ENCODE measurements at places on chromosomes 1 and 21. TPM values are rescaled to one million over a fixed set of nuclear protein-coding genes. Genes with fewer than 3 reads are reported as not detected.
A peak's percentile ranks its signal among the peaks of the same experiment; 100 is the strongest.

- no peaks in the 10 kb centered on the region for H3K27me3 ChIP-seq
- H3K36me3 ChIP-seq, result no peaks in the 10 kb centered on the region
- no peaks in the 10 kb centered on the region for H3K4me1 ChIP-seq
- DNase-seq, result no peak
Observed at GRCh38 chr1:180407051-180407450, 95.3 kb downstream of the ACBD6 start.

DNA sequence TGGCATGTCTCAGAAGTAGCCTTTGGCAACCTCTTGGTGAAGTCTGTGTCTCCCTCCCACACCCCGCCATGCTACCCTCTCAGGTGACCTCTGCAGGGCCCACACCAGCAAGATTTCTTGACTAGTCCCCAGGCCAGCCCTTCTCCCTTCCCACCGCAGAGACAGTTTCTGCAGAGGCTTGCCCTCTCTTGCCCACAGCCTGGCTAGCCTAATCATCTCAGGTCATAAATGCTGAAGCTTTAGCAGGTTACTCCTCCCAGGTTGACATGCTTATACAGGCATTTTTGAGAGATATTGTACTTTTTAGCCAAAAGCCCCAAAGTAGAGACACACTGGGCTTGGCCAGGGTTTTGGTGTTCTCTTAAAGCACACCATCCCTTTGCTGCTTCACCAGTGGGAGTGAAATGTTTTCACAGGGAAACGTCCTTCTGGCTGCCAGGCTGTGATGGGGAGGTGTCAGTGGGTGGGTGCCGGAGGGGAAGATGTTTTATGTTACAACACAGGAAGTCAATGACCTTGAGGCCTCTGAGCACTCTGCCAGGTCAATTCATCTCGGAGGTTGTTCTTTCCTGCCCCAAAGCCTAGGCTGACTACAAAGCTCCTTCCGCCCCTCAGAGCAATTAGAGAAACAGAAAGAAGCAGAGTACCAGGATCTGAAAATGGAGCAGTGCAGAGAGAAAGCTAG, 58.5 kb downstream of the STYXL2 start:
- no peaks in the 10 kb centered on the region for H3K36me3 ChIP-seq
- H3K27me3 ChIP-seq, result no peaks in the 10 kb centered on the region
- H3K4me1 ChIP-seq, result no peaks in the 10 kb centered on the region
- DNase-seq, result no peak
- H3K4me3 ChIP-seq, result no peak overlapping the region
- no peak overlapping the region for H3K27ac ChIP-seq

- H3K4me3 ChIP-seq, result peak overlapping the region; percentile 31
- peak; percentile 69 for DNase-seq
- H3K27me3 ChIP-seq, result no peaks in the 10 kb centered on the region
- no peaks in the 10 kb centered on the region for H3K36me3 ChIP-seq
- H3K4me1 ChIP-seq, result peaks cover 29% of the 10 kb centered on the region
Observed at GRCh38 chr1:64505944-64506655, 36.2 kb downstream of the CACHD1 start.

- peaks cover 16% of the 10 kb centered on the region for H3K4me1 ChIP-seq
- peak overlapping the region; percentile 94 for H3K27ac ChIP-seq
- H3K4me3 ChIP-seq, result peak overlapping the region; percentile 38
- H3K36me3 ChIP-seq, result no peaks in the 10 kb centered on the region
- DNase-seq, result peak; percentile 12
Observed at GRCh38 chr21:15730484-15731242, 881 bp downstream of the USP25 start.

Gene FAM43B
- total RNA-seq, result 0.10 TPM

- H3K4me1 ChIP-seq, result peaks cover 8% of the 10 kb centered on the region
- DNase-seq, result peak; percentile 74
- H3K4me3 ChIP-seq, result peak overlapping the region; percentile 53
- peak overlapping the region; percentile 31 for H3K27ac ChIP-seq
- H3K36me3 ChIP-seq, result no peaks in the 10 kb centered on the region
Observed at GRCh38 chr1:65265651-65266351, 43.5 kb upstream of the DNAJC6 start.

- no peak for DNase-seq
- H3K27ac ChIP-seq, result no peak overlapping the region
- no peak overlapping the region for H3K4me3 ChIP-seq
- no peaks in the 10 kb centered on the region for H3K4me1 ChIP-seq
Observed at GRCh38 chr21:31671931-31672330, 12.4 kb downstream of the SOD1 start.

GRCh38 chr1:161209790-161210409, 5.2 kb upstream of the FCER1G start:
- peak; percentile 92 for DNase-seq
- no peak overlapping the region for H3K4me3 ChIP-seq
- no peak overlapping the region for H3K27ac ChIP-seq
- H3K4me1 ChIP-seq, result peaks cover 4% of the 10 kb centered on the region
- peaks cover 10% of the 10 kb centered on the region for H3K36me3 ChIP-seq
- H3K27me3 ChIP-seq, result no peaks in the 10 kb centered on the region

- H3K27me3 ChIP-seq, result no peaks in the 10 kb centered on the region
- H3K4me3 ChIP-seq, result no peak overlapping the region
- H3K27ac ChIP-seq, result no peak overlapping the region
- H3K4me1 ChIP-seq, result peaks cover 4% of the 10 kb centered on the region
Observed at GRCh38 chr1:82154219-82154970, 353.7 kb downstream of the ADGRL2 start.

- H3K27ac ChIP-seq, result no peak overlapping the region
- DNase-seq, result no peak
- no peaks in the 10 kb centered on the region for H3K36me3 ChIP-seq
- no peak overlapping the region for H3K4me3 ChIP-seq
Observed at GRCh38 chr1:22975694-22976093, 3.0 kb upstream of the LACTBL1 start.

Gene USH2A
- total RNA-seq, result 0.20 TPM

- H3K4me3 ChIP-seq, result no peak overlapping the region
- no peaks in the 10 kb centered on the region for H3K36me3 ChIP-seq
- no peaks in the 10 kb centered on the region for H3K4me1 ChIP-seq
- peaks cover 16% of the 10 kb centered on the region for H3K27me3 ChIP-seq
Observed at GRCh38 chr1:30303387-30303786, 420.0 kb downstream of the MATN1 start.

Gene RGS8
- not detected for total RNA-seq

GRCh38 chr1:32780628-32781234, 36.4 kb downstream of the YARS1 start:
- H3K4me1 ChIP-seq, result peaks cover 3% of the 10 kb centered on the region
- H3K36me3 ChIP-seq, result peaks cover 4% of the 10 kb centered on the region
- no peak overlapping the region for H3K4me3 ChIP-seq
- H3K27me3 ChIP-seq, result no peaks in the 10 kb centered on the region
- no peak overlapping the region for H3K27ac ChIP-seq

Gene DCDC2B
- total RNA-seq, result not detected

Gene IGSF9
- 8.2 TPM for total RNA-seq

Gene TAS1R3
- not detected for total RNA-seq

GRCh38 chr1:184158896-184159681, 107.6 kb downstream of the TSEN15 start:
- no peak overlapping the region for H3K27ac ChIP-seq
- no peaks in the 10 kb centered on the region for H3K27me3 ChIP-seq
- no peaks in the 10 kb centered on the region for H3K36me3 ChIP-seq
- H3K4me3 ChIP-seq, result no peak overlapping the region
- DNase-seq, result no peak
- no peaks in the 10 kb centered on the region for H3K4me1 ChIP-seq

DNA sequence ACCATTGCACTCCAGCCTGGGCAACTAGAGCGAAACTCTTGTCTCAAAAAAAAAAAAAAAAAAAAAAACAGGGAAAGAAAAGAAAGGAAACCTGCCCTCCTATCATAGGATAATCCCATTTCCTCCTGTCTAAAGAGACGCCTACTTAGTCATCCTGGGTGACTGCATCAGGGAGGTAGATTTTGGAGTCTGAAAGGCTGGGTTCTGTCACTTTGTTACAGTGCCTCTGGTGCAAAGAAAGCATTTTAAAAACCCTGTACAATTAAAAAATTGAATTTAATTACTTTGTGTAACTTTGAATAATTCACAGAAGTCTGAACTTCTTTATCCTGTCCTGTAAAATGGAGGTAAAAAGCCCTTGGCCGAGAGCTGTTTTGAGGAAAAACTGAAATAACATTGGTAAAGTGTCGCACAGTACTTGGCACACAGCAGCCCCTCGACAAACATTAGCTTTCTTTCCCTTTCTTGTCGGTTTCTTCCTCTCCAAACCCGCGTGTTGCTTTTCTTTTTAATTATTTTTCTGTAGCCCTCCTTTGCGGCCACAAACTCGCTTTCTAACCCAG, 657 bp upstream of the HDAC1 start:
- no peaks in the 10 kb centered on the region for H3K4me1 ChIP-seq
- peak overlapping the region; percentile 1 for H3K4me3 ChIP-seq
- no peaks in the 10 kb centered on the region for H3K36me3 ChIP-seq
- DNase-seq, result no peak
- H3K27me3 ChIP-seq, result no peaks in the 10 kb centered on the region

Gene CLCA4
- 0.07 TPM for total RNA-seq

DNA sequence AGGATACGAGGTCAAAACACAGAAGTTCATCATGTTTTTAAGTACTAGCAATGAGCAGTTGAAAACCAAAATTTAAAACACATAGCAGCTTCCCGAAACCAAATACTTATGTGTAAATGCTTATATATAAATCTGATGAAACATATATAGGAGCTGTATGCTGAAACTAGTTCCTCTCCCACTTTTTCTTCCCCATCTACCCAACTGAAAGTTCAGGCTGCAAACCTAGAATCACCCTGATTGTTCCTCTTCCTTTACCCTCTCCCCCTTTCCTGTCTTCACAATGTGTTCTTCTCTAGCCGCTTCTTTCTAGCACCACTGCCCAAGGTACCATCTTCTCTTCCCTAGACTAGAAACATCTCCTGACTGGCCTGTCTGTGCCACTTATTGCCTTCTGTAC, 90.6 kb downstream of the ST3GAL3 start:
- peaks cover 7% of the 10 kb centered on the region for H3K4me1 ChIP-seq
- H3K27ac ChIP-seq, result no peak overlapping the region
- no peaks in the 10 kb centered on the region for H3K27me3 ChIP-seq
- H3K36me3 ChIP-seq, result no peaks in the 10 kb centered on the region
- no peak overlapping the region for H3K4me3 ChIP-seq

- no peaks in the 10 kb centered on the region for H3K27me3 ChIP-seq
- H3K4me1 ChIP-seq, result peaks cover 27% of the 10 kb centered on the region
- H3K27ac ChIP-seq, result no peak overlapping the region
- H3K4me3 ChIP-seq, result no peak overlapping the region
Observed at GRCh38 chr21:41780337-41781049, 13.6 kb upstream of the RIPK4 start.

- no peak for DNase-seq
- H3K27ac ChIP-seq, result no peak overlapping the region
- H3K4me3 ChIP-seq, result no peak overlapping the region
- no peaks in the 10 kb centered on the region for H3K4me1 ChIP-seq
- H3K36me3 ChIP-seq, result no peaks in the 10 kb centered on the region
Observed at GRCh38 chr1:67043366-67043765, 10.6 kb downstream of the SLC35D1 start.

GRCh38 chr1:211724687-211725196, 49.3 kb upstream of the NEK2 start:
- H3K4me1 ChIP-seq, result peaks cover 10% of the 10 kb centered on the region
- H3K27ac ChIP-seq, result no peak overlapping the region
- no peak for DNase-seq
- no peaks in the 10 kb centered on the region for H3K27me3 ChIP-seq

DNA sequence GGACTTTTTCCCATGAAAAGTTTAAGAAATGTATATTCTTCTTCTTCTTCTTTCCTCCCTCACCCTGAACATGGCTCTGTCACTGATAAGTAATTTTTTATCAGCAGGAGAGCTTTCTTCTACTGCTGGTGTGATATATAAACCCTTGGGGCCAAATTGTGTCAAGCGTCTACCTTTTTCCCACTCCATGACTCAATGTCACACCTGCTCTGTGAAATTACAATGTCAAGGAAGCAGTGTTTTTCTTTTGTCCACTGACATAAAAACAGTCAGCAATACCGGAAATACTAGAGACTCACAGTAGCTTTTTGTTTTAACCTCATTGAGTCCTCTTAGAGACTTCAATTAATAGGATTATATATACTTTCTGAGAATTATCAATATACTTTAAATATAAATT, 416.2 kb upstream of the ADGRL4 start:
- H3K4me1 ChIP-seq, result no peaks in the 10 kb centered on the region
- no peak overlapping the region for H3K27ac ChIP-seq
- no peak for DNase-seq
- no peak overlapping the region for H3K4me3 ChIP-seq
- no peaks in the 10 kb centered on the region for H3K36me3 ChIP-seq

Gene CCDC30
- 1.8 TPM for total RNA-seq

DNA sequence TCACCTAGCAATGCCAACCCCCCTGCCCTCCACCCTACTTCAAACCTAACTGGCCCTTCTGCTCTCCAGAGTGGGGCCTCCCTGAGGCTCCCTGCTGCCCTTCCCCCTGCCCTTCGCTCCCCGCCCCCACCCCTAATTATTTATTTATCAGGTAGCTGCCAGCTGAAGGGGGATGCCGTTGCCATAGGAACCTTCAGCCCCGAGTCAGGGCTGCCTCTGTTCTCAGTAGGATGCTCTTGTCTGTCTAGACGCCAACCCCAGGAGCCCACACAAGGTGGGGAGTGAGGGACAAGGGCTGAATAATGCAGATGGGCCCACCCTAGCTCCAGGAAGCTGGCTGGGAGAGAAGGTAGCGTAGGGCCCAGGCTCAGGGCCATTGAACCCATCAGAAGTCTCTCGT, 41.1 kb downstream of the NKAIN1 start:
- DNase-seq, result no peak
- H3K27me3 ChIP-seq, result no peaks in the 10 kb centered on the region
- no peaks in the 10 kb centered on the region for H3K36me3 ChIP-seq
- no peak overlapping the region for H3K27ac ChIP-seq
- no peaks in the 10 kb centered on the region for H3K4me1 ChIP-seq

- H3K27ac ChIP-seq, result no peak overlapping the region
- H3K27me3 ChIP-seq, result no peaks in the 10 kb centered on the region
- H3K4me3 ChIP-seq, result no peak overlapping the region
- DNase-seq, result no peak
Observed at GRCh38 chr21:29238967-29239290, 59.8 kb upstream of the BACH1 start.

DNA sequence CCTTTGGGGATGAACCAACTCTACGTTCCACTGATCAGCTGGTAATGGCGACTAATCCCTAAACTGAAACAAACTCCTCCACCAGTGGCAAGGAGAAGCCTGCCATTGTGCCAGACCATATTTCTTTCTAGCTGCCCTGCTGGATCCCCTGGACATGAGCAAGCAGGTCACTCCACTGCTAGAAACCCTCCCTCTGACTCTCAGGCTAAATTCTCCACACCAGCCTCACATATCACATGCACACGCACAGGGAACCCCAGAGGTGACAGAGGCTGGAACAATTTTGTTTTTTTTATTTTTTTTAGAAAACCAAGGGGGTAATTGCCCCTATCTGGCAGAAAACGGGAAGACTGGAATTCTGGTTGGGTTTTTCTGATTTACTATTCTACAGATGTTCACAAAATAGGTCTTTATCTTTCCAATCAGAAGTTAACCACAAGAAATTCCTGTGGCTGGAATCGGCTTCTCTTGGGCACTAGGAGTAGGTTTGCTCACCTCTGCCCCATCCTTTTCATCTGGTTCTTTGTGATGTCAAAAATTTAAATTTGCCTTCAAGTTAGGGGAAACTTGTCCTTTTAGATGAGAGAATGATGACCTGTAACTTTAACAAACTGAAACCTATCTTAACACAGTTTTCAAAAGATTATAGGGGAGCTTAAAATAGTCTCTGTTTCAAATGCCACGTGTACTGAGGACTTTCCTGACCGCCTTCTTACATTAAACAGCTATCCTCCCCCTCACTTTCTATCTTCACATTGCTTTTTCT, 258.1 kb downstream of the SDCCAG8 start:
- no peaks in the 10 kb centered on the region for H3K36me3 ChIP-seq
- no peak overlapping the region for H3K27ac ChIP-seq
- no peaks in the 10 kb centered on the region for H3K27me3 ChIP-seq
- H3K4me1 ChIP-seq, result no peaks in the 10 kb centered on the region
- no peak for DNase-seq

Measured in hepatocyte (in vitro differentiated cells).